Pulmonary artery endothelial cell (primary cell): ENCODE measurements at places on chromosomes 1 and 21.

GRCh38 chr1:66681686-66682085 lies 70.6 kb upstream of the DYNLT5 start:
- DNase-seq = no peak

DNA sequence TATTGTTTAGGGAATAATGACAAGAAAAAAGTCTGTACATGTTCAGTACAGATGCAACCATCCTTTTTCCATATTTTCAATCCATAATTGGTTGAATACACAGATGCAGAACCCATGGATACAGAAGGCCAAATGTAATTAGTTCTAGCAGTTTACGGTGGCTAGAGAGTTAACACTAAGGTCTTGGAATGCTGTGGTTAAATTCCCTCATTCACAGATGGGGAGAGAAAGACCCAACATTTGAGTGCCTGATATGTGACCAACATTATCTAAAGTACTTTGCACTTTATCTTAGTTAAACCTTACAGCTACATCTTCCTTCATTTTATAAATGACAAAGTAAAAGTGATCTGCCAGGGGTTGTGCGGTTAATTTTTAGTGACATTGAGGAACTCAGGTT lies 5.3 kb downstream of the SCMH1 start:
- no peak for DNase-seq

- no peak for DNase-seq
These were observed 1.5 kb upstream of the CRP start for GRCh38 chr1:159715855-159716254.

DNA sequence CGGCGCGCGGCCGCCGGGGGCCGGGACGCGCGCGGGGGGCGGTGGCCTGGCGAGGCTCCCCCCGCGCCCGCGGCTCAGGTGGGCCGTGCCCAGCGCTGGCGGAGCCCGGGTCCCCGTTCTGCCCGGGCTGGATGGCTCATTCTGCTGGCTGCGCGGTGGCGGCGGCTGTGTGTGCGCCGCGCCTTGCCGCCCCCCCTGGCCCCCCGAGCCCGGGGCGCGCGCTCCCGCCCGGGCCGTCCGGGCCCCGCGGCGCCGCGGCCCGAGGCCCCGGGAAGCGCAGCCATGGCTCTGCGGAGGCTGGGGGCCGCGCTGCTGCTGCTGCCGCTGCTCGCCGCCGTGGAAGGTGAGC lies at the start of gene EPHB2:
EPHB2 (plus strand) TSS at position 139 of the 349 bp plus-strand sequence; CDS start at position 283, 144 bp downstream.
- no peak for DNase-seq

- no peak for DNase-seq
These were observed 46.0 kb downstream of the IARS2 start for GRCh38 chr1:220139966-220140365.

DNA sequence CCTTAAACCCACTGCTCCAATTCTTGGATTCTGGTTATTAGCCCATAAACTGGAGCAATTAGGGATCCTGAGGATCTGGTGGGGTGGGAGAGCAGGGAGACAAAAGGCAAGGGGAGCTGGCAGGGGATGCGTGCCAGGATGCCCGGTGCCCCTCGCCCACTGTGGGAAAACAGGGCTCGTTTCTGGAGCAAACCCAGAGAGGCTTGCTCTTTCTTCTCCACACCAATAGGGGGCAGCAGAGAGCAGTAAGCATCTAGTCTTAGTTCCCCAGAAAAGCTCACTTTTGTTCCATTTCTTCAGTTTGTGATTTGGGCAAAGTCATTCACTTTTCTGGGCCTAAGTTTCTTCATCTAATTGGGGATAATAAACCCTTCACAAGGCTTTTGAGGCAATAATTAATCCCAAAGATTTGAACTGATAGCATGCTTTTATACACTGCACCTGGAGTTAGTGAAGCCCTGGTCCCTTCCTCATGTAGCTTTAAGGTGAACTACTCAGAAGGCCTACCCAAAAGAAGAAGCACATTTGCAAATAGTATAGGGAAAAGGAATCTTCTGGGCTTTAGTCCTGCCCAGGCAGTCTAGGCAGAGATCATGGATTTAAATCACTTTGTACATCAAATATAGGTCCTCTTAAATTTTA lies 160.6 kb upstream of the USP24 start:
- DNase-seq = no peak

- DNase-seq = no peak
These were observed 4.7 kb downstream of the PRKACB start for GRCh38 chr1:84148758-84149157.

DNA sequence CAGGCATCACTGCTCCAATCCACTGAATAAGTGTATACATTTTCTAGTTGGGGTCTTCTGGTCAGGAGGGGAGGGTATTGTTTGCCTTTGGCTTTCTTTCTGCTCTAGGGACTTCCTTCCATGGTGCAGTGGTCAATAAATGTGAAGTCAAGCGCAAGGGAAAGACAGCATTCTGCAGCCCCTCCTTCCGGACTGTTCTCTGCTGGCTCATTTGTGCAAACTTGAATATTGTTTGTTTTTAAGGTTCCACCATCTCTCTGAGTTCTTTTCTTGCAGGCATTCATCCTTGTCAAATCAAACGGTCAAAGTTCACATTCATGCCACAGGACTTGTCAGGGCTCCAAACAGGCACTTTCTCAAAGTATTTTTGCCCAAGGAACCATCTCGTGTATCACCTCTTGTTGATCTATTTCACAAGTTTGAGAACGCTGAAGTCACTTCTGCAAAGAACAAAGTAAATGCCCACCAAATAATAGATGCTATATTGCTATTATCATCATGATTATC lies 205.6 kb upstream of the KAZN start:
- no peak for DNase-seq

DNA sequence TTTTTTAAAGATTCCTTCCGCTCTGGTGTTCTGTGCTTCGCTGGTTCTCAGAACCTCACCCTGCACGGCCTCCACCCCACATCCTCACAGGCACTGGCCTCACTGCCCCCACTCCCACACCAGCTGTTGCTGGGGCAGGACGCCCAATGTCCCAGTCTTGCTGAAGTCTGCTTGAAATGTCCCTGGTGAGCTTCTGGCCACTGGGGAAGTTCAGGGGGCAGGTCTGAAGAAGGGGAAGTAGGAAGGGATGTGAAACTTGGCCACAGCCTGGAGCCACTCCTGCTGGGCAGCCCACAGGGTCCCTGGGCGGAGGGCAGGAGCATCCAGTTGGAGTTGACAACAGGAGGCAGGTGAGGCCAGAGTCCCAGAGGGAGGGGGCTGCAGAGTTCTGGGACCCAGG lies at the start of gene C1QA:
C1QA (plus strand) TSS at position 276 of the 400 bp plus-strand sequence. CDS start 989 bp downstream, outside the sequence.
- DNase-seq = no peak

DNA sequence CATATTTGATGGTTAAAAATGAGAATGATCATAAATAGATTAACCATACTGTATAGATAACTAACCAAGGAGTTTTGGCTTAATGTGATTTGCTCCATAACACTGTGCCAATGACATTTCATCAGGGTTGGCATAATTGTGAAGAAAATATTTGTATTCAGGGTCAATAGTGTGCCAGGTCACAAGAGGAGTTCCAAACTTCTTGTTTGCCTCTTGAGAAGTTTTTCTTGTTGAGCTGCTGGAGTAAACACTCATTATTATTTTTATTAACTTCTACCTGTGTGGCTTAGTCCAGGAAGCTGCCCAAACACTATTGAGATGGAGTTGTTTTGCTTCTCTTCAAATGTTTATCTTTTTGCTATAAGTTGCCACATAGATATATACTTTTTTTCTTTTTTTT lies 7.5 kb downstream of the MAP7D1 start:
- no peak for DNase-seq

GRCh38 chr1:66294707-66295370 lies 239.1 kb upstream of the SGIP1 start:
- DNase-seq = no peak

GRCh38 chr21:33825915-33826314 lies 89.7 kb downstream of the ATP5PO start:
- no peak for DNase-seq

GRCh38 chr1:29458737-29459619 lies 222.7 kb downstream of the PTPRU start:
- no peak for DNase-seq
